ENCODE measurements at places on chromosomes 11 and 22.

DNA sequence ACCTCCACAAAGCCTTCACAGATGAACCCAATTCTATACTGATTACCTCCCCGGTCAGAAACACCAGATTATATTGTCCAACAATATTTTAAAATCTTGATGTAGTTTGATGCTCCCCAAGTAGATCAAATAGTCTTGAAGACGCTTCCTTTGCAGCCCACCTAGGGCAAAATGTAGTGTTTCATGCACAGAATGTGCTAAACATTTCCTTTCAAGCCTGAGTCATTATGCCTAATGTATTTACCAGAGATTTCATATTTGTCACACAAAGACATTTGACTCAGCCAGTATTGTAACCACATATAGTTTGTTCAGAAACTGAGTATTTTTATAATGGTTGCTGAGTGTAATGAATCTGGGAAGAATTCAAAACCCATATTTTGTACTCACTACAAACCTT lies 1396.8 kb downstream of the LRRC4C start:
- DNase-seq = no peak

DNA sequence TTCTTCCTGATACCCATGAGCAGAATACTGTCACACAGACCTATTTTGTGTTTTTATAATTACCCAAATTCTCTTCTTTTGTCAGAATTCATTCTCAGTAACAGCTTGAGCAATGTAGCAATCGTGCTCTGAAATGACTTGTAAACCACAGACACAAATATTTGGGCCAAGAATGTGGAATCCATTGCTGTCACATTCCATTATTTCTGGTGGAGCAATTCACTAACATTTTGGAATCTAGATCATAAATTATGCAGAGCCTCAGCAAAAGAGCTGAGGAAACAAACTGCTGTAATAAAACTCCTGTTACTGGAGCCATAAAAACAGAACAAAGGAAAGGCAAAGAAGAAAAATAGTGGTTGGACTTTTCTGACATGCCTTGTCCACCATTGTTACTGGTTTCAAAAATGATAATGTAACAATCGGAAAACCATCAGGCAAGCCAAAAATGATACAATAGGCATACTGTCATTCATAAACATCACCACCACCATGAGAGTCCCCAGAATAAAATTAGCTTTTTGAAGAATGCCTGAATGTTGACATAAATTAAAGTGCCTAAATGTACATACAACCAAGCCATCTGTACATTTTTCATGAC lies 223.4 kb upstream of the PITPNB start:
- no peak for DNase-seq

DNA sequence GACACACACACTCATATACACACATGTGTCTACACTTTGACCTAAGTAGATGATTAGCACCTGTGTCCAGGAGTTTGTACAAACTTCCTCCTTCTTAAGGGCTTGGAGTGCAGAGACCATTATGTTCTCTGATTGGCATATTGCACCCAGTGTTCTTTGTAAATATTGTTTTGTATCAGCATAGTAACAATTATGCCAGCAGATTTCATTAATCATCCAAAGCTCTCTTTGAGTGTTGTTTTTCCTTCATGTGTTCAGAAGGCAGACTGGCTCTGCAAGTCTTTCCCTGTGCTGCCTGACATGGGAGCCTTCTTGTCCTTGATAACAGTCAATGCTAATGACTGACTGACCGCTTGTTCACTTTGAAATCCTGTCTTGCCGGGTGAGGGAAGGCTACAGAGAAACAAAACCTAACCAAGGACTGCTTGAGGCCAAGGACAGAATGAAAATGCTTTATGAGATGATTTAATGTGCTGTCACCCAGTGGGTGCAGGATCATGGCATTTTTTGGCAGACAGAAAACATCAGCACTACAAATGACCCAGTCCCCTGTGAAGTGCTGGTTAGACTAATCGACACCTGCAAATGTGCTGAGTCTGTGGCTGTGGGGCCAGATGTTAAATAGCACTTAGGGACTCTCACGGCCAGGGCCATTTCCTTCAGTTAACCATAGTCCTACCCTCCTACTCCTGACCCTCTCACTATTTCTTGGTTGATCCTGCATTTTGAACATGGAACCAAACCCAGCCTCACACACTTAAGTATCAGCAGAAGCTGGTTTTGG lies 6.6 kb upstream of the BARX2 start:
- DNase-seq = no peak

DNA sequence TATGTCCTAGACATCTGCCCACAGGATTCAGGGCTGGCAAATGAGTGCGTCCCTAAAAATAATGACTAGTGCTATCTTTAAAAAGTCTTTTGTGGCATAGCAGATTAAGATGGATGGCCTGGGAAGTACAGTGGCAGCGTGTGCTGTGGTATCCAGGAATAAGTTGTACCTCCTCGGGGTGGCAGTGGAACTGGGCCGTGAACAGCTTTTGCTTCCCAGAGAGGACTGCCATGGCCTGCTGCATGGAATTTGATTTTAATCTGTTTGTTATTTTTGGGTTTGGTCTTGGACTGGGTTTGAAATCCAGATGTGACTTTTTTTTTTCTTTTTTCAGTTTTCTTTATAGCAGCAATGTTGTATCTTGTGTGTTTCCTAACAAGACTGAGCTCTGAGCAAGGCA lies 71.3 kb upstream of the PARVG start:
- no peak for DNase-seq

GRCh38 chr11:69832561-69833413 lies 13.6 kb upstream of the FGF3 start:
- DNase-seq = peak; percentile 9

GRCh38 chr22:23397008-23397612 lies 183.0 kb downstream of the IGLL1 start:
- no peak for DNase-seq

DNA sequence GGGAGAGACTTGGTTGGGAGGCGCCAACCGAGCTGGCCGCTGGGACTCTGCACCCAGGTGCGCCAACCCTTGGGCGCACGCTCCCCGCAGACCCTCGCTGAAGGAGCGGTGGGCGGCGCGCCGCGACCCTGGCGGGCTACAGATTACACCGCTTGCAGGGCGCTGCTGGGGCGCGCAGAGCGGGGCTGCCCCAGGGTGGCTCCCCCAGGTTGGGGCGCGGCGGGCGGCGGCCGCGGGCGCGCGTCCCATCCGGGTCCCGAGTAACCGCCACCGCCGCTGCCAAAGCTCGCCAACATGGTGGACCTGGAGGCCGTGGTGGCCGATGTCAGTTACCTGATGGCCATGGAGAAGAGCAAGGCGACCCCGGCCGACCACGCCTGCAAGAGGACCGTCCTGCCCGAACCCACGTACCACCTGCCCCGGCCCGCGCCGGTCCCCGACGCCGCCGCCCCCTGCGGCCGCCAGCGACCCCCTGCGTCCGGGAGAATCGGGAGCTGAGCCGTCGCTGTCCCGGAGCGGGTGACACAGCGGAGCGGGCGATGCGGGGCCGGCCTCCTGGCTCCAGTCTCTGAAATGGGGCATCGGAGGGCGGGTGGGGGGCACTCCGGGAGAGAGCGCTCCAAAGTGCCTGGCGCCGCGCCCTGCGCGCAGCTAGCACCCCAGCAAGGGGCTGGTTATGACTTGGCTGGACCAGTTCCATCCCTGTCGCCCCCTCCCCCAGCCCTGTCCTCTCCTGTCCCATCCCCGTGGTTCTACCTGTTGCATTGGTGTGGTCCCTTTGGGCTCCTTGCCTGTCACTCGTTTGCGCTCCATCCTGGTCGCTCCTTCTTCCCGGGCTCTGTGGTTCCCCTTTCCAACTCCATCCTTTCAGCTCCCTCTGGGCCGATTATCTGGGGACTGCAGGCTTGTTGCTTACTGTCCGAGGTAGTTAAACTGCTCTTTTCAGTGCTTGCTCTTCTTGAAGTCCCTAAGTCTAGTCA lies 143.3 kb upstream of the GRK3 start:
- no peak for DNase-seq

DNA sequence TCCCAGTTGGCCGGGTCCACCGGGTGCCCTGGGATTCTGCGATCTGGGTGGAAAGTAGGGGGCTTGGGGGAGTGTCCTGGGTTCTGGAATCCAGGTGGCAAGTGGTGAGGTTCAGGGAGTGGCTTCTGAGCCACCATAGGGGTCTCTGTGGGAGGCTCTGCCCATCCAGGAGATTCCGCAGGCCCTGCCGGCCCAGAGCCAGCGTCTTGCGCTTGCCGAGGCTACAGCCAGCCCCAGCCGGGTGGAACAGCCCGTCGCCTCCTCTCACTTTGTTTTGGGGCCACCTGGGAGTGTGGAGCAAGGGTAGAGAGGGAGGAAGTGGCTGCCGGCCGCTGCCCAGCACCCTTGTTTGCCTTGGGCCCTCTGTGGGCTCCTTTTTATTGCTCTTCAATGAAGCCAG lies 60.6 kb upstream of the PPP6R3 start:
- no peak for DNase-seq

DNA sequence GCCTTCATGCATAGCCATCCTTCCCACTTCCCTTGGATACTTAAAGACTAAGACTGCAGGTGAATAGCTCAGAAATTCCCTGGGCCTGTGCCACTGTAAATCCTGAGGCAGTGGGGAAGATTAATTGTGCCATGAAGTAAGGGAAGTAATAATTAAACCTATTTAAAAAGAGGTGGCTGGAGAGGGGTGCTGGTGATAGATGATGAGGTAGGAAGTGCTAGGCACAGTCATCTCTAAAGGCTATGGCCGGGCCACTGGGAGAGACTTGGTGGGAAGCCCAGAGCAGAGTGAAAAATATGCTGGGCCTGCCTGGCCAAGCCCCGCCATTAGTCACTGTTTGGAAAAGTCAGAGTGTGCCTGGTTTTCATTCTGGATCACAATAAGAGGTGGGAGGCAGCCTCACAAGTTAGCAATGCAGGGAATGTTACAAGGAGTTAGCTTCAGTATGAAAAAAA lies 197.2 kb upstream of the PITPNB start:
- no peak for DNase-seq

GRCh38 chr11:107743191-107743590 lies 31.3 kb upstream of the SLN start:
- DNase-seq = no peak

DNA sequence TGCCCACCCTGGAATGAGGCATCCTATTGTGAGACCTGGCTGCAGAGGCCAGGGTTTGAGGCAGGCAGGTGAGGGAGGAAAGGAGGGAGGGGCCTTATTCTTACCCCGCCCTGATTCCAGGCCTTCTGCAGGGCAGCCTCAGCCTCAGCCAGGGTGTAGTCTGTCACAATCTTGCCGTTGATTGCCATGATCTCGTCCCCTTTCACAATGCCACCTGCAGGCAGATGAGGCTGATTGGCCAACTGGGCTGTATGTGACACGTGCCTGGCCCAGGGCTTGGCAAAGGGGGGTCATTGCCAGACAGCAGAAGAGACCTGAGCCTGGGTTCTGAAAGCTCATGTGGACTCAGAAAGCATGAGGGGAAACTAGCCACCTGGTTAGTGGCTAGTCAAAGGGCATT lies 21.4 kb upstream of the ABCC8 start:
- no peak for DNase-seq

GRCh38 chr11:121503051-121503450 lies 50.3 kb upstream of the SORL1-AS1 start:
- no peak for DNase-seq

DNA sequence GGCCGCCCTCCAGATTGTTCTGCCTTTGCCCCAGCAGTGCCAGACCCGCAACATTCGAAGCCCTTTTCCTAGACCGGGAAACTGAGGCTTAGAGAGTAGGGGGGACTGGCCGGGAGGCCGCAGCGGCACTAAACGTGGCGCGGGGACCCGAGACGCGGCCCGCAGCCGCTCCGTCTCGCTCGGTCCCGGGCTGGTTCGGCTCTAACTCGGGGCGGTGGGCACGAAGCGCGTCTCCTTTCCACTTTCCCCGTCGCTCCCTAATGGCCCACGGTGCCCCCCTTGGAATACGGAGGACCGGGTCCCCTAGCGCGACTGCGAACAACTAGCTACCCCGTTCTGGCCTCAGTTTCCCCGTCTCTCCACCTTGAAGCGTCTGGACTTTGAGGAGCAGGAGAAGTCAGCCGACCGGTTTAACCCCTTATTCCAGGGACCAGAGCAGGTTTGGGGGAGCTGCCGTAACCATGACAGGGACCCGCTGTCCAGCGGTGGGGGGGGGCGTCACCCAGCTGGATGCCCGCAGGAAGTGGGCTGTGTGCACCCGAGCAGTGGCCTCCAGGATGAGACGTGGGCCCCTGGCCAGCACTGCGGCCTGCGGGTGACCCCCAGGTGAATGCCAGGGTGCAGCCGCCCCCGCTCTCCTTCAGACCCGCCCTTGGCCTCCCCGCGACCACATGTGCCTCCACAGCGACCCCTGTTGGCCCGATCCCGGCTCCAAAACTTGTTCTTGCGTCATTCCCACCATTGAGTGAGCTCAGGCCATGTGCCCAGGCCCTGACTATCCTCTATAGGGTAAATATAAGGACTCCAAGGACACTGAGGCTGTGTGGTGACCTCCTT lies 1.1 kb downstream of the CDC42EP1 start:
- peak; percentile 96 for DNase-seq

- DNase-seq = no peak
Observed at GRCh38 chr22:27382947-27383346, 418.6 kb downstream of the MN1 start.

GRCh38 chr22:40426594-40427333 lies 56.4 kb downstream of the SGSM3 start:
- no peak for DNase-seq

DNA sequence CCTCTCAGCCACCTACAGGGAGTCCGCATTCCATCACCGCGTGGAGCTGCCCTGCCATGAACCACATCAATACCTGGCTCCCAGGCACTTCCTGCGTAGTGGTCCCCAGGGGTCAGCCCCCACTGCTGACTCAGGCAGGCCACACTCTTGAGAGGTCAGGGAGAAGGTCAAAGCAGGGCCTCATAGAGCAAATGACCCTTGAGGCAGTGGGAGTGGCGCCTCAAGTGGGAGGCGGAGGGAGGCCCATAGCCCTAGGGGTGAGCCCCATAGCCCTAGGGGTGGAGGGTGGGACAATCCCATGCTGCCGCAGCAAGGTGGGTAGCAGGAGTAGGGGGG lies 5.0 kb downstream of the PRDX5 start:
- no peak for DNase-seq

GRCh38 chr22:48558016-48558415 lies 1269.7 kb downstream of the BRD1 start:
- no peak for DNase-seq

DNA sequence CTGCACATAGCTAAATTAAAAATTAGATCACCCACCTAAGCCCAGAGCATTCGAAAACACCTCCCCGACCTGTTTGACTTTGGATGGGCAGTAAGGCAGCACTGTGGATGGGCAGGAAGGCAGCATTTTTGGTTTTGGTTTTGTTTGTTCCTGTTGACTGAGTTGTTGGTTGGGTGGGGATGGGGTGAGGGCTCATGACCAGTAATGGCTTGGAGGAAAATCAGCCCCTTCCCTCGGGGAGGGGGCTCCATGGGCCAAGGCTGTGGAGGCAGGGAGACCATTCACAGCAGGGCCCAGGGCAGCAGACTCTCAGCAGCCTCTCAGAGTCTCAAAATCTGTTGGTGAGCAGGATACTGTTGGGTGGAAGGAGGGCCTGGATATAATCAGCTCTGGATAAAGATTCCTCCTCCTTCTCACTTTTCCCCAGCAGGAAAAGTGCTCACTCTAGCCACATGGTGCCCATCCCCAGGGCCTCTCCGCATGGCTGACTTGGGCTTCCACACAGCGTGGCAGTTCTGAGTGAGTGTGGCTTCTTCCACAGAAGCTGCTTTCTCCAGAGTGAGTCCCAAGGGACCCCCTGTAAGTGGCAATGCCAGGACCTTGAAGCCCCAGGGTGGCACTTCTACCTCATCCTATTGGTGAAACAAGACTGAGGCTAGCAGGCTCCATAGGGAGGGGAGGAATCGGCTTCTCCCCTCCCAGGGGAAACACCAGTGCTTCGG lies 1491.2 kb downstream of the BRD1 start:
- DNase-seq = no peak

- no peak for DNase-seq
Observed at GRCh38 chr11:3626250-3626960, 15.4 kb downstream of the ART5 start.

All from HuH-7 (cell line).